ENCODE measurements at places on chromosomes 3 and 15. TPM values are rescaled to one million over a fixed set of nuclear protein-coding genes. Genes with fewer than 3 reads are reported as not detected.

Gene SLC26A6
- 68.1 TPM for polyA plus RNA-seq

Gene AP4E1
- 3.5 TPM for polyA plus RNA-seq

Gene CYP1A1
- polyA plus RNA-seq, result not detected

Gene FSIP1
- 0.15 TPM for polyA plus RNA-seq

Gene SV2B
- not detected for polyA plus RNA-seq

Gene UTS2B
- polyA plus RNA-seq, result 0.81 TPM

Gene CADPS
- 49.2 TPM for polyA plus RNA-seq

Gene SLC51B
- polyA plus RNA-seq, result not detected

Gene FBXL22
- 19.0 TPM for polyA plus RNA-seq

Gene CAPN3
- 79.7 TPM for polyA plus RNA-seq

Gene APOD
- 0.19 TPM for polyA plus RNA-seq

Gene GREM1
- 0.49 TPM for polyA plus RNA-seq

Gene DOCK3
- 0.94 TPM for polyA plus RNA-seq

Gene BOC
- 14.3 TPM for polyA plus RNA-seq

Gene ANKRD34C
- not detected for polyA plus RNA-seq

Gene WDR49
- not detected for polyA plus RNA-seq

Gene STRIT1
- polyA plus RNA-seq, result not detected

Gene CYP1A2
- not detected for polyA plus RNA-seq

Gene KBTBD8
- 4.3 TPM for polyA plus RNA-seq

Gene CDV3
- 56.7 TPM for polyA plus RNA-seq

Measured in cardiac muscle cell (in vitro differentiated cells and primary cell).